Stimulated activated CD8-positive, alpha-beta memory T cell treated with anti-CD3 and anti-CD28 coated beads, Interleukin-7, amount 100 ng/mL, for 24 hours (primary cell): ENCODE measurements at places on chromosomes 1 and 21.

DNA sequence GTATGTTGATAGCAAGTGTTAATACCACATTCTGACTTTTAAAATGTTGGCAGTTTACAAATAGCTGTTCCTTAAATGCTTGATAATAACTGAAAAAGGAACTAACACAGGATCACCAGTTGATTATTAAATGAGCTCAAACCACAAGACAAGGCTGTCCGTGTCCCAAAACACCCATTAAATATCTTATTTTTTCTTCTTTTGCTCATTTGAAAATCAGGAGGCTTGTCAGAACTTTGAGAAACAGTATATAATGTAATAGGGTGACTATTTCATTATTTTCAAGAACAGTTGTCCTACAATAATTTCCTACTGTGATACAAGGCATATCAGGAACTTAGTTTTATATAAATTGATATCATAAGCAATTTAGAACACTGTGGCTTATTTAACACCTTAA, 2.7 kb downstream of the CDKN2C start:
- no peak for DNase-seq

DNA sequence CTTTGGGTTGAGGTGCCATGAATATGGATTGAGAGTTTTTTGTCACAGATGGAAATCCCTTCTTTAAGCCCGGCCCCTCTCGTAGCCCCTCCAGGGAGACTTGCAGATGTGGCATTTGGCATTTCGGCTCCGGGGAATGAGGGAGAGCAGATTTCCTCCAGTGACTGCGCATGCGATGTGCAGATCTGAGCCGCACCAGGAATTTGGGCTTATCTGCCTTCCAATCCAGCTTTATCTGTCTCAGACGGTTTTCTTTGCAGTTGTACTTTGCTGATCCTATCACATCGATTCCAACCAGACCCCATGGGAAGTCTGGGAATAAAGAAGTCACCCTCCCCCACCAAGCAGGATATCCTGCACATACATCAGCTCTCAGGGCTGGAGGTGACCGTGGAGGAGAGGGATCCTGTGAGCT, 11.7 kb downstream of the KIF26B start:
- no peak for DNase-seq

- DNase-seq, result no peak
These were observed 3.0 kb upstream of the PADI3 start for GRCh38 chr1:17245816-17246325.

DNA sequence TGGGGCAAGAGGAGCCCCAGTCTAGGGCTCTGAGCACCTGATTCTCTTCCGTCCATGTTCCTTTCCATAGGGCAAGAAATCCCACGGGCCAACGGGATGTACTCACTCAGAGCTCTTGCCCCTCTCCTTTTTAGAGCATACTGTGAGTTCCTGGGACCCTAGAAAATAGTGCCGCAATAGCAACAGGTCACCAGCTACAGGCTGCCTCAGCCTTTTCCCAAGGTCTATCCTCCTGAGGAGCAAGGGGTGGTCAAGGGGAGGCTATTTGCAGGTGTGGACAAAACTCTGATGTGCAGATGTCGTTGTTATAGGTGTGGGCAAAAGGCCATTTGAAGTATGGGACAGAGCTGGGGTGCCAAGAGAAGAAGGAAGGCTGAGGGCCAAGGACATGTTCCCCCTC, 1.6 kb upstream of the QSOX1 start:
- DNase-seq, result no peak

- no peak for DNase-seq
These were observed 29.6 kb downstream of the RGS5 start for GRCh38 chr1:163173121-163173520.

- no peak for DNase-seq
These were observed 40.8 kb upstream of the A3GALT2 start for GRCh38 chr1:33361532-33362235.

- DNase-seq, result no peak
These were observed 63.2 kb downstream of the SIK1 start for GRCh38 chr21:43363506-43364260.

DNA sequence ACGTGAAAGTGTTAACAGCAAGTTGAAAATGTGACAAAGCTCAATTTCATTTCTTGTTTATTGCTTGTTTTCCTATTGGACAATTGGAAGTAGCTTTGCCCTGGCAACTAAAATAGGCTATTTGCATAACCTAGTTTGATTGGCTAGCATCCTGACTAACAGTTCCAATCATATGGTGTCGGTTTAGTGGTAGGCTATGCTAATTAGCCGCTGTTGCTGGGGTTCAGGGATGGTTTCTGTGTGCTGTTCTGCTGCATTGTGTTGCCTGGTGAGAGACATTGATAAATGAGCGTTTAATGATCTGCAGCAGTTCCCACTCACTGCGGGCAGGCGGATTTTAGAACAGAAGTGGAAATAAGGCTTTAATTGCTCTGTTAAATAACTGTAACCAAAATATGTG, 68.5 kb downstream of the DYRK1A start:
- no peak for DNase-seq

- DNase-seq, result no peak
These were observed 19.5 kb upstream of the SELENON start for GRCh38 chr1:25780318-25781129.

DNA sequence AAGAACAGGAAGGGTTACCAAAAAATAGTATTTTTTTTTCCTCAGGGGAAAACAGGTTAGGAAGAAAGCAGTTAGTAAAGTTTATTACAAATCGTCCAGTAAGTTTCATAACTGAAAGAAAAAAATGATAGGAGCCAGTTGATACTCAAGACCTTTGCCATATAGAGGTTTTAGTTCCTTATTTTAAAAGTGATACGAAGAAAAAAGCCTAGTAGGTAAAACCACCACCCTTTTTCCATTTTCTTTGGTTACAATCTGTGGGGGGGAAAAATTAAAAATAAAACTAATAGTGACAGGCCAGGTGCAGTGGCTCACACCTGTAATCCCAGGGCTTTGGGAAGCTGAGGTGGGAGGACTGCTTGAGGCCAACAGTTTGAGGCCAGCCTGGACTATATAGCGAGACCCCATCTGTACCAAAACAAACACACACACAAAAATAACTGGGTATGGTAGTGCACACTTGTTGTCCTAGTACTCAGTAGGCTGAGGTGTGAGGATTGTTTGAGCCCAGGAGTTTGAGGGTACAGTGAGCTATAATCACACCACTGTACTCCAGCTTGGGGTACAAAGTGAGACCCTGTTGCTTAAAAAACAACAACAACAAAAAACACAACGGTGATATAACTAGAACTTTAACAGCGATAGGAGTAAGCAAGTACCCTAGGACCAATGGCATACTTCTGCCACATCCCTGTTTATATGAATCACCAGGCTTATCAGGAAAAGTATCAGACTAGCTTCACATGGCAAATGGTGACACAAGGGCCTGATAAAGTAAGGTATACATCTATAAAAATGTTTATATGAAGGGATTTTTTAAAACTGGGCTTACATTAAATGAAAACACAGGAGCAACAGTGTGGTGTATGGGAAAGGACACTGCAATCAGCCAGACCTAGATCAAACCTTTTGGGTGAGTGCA, 5.4 kb downstream of the TMEM59 start:
- DNase-seq, result no peak

DNA sequence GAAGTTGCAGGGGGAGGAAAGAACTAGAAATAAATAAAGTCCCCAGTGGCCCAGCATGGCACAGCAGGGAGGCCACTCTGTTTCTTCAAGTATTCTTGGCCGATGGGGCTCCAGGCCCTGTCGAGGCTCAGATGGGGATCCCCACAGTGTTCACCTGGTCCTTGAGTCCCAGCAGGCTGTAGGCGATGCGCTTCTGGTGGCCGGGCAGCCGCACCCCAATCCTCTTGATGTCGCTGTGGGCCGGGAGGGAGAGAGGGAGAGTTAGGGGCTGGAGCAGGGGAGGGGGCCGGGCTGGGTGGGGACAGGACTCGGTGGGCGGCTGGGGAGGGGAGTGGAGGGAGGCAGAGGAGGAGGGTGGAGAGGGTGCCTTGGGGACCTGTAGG, 30.8 kb downstream of the EPHA2 start:
- no peak for DNase-seq

DNA sequence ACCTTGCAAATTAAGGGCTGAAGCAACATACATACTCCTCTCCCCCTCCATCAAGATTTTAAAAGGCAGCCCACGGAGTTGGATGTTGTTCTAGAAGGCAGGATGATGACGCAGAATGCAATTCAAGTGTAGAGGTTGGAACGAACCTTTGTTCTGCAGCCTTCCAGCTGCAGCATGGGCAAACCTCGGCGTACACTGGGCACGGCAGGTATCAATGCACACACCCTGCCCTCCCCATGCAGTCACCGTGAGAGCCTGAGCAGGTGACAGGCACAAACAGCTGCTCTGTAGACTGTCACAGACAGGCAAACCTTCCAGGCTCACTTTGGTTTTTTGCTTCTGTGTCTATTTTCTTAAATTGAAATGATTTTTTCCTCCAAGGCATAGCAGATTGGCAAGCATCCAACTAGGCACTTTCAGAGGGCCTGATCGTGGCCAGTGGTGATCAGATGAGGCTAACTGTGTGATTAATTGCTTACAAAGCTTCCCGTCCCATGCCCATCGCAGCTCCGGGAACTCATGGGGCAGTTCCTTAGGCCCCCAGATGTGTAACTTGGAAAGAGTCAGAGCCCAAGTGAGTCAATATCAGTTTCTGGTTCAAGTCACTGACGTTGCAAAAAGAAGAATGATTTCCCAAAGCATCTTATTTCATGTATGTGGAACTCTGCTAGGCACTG, 82.3 kb downstream of the ITPKB start:
- DNase-seq, result no peak

GRCh38 chr1:222275001-222275728, 272.7 kb downstream of the HHIPL2 start:
- no peak for DNase-seq

- DNase-seq, result no peak
These were observed 249.4 kb downstream of the DYRK1A start for GRCh38 chr21:37615962-37616361.

- DNase-seq, result no peak
These were observed 123.1 kb downstream of the AKT3 start for GRCh38 chr1:243726806-243727502.

DNA sequence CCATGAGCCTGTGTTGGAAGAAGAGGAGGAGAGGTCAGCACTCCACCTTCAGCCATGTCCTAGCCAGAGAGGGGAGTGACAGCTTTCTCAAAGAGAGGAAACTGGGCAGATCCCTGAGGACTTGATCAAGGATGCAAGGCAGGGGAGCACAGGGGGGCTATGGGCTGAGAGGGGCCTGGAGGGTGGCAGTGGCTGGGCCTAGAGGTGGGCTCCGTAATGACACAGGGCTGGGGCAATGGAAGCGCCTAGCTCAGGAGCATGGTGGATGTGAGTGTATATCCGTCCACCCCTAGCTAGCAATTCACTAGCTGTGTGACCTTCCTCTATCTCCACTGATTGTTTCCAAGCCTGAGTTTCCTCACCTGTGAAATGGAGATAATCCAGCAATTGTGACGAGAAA, 32.6 kb downstream of the NEK2 start:
- no peak for DNase-seq

DNA sequence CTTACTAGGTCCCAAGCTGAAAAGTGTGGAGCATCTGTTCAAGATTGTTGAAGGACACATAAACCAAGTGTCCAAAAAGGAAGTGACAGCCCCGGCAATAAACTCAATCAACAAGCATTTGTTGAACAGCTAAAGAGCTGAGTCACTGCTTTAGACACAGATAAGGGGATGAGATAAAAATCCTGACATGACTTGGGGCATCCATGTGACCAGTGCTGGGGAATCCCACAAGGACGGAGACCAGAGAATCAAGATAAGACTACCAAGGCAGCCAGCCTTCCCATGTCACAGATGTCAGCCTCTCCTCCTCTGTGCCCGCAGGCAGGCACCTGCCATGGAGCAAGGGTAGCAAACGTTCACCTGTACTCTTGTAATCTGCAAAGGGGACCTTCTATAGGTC, 118.6 kb upstream of the KAZN start:
- DNase-seq, result no peak

GRCh38 chr1:186617926-186618325, 62.3 kb downstream of the PTGS2 start:
- no peak for DNase-seq

DNA sequence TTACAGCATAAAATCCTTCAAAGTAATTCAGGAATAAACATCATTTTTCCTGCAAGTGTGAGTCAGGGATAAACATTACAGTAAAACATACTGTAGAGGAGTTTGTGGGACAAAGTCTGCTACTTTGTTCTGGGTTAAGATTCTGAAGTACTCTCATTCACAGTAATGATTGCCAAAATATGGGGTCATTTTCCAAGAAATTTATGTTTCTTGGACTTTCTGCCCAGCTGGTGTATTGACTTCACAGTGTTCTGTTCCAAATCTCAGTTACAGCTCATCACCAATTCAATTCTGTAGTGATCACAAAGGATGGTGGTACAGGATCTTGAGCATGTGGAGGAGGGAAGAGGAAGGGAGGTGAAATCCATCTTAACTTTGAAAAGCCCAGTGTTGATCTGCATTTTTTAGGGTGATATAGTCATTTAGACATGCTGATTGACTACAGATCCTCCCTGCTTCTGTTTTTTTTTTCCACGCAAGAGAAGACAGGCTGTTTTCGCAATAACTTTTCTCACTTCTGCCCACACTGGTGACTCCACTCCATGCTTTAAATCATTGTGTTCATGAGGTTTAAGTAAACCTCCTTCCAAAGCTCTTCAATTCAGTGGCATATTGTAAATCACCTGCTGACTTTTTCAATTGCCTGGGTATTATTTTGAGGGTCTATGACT, 60.4 kb upstream of the C1orf53 start:
- DNase-seq, result no peak

GRCh38 chr1:211198111-211198510, 61.1 kb upstream of the RCOR3 start:
- DNase-seq, result no peak

DNA sequence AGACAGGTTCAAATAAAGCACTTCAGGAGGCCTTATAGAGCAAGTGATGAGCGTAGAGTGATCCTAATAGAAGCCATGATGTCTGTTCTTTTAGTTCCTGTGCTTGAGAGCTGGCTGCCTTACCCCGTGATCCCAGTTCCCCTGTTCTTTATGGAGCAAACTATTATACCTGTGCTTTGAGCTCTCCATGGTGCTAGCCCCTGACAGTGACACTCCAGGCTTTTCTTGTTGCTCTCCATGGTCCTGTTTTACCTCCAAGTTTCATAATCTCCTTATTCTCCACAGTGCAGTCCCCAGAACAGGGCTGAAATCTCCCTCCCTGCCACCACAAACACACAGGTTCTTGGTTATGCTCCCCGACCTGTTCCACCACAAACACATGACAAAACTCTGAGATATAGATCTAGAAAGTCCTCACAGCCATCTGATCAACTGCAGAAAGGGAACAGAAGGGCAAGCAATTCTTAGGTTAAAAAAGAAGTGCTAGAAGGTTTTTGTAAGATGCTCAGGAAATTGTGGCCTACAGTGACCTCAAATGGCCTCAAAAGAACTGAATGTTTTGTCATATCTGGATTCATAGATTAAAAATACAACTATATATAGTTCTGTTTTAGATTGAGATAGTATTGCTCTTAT, 6.0 kb downstream of the CADM3 start:
- DNase-seq, result no peak

DNA sequence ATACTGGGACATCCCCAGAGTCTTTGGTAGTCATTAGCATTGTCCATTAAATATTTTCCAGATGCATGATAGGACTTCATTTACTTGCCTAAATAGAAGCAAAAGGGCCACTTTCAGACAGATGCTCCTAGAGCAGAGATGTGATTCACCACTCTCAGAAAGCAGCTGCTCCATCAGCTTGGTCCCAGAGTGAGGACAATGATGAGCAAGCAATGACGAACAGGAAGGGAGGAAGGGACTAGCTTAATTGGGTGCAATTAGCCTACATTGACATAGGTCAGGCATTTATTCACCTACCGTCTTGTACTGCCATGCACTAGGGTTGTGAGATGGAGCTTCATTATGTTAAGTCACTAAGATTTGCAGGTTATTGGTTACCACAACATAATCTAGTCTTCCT, 85.1 kb upstream of the PLXNA2 start:
- no peak for DNase-seq
